ENCODE measurements at places on chromosomes 11 and 22.

GRCh38 chr11:64963072-64963631 lies 8.8 kb downstream of the MAJIN start:
- DNase-seq: no peak

DNA sequence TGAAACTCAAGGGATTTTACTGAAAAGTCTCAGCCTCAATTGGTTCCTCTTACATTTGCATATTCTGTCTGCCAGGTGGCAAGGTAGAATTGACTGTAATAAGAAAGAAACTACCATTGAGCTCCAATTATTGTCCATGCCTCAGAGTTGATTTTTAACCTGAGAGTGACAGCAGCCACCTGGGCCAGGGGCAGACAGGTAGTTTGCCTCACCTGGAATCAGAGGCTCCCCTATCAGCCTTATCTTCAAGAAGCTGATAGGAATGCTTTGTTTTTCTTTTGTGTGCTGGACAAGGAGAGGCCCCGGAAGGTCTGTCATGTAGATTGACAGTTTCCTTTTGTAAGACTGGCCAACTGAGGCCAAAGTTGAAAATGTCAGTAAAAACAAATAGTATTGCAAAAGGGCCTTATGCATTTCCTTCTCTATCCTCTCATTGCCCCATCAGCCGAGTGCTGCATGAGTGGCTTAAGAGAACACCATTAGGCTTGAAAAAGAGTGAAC lies 34.1 kb downstream of the CD44 start:
- DNase-seq: no peak

GRCh38 chr22:22195265-22196017 lies 49.1 kb upstream of the VPREB1 start:
- DNase-seq: peak; percentile 83

DNA sequence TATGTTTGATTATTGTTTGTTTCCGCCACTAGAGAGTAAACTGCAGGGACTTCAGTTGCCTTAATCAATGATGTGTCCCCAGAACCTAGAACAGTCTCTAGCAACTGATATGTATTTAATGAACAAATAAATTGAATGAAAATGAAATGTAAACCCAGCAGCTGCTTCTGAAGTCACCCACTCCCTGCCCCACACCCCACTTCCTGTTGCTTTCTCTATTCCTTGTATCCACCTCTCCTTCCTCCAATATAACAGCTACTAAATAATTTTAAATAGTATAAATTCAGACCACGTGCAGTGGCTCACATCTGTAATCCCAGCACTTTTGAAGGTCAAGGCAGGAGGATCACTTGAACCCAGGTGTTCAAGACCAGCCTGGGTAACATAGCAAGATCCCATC lies 15.8 kb downstream of the MYH9 start:
- DNase-seq: no peak

GRCh38 chr11:10107497-10107896 lies 186.5 kb downstream of the SBF2 start:
- DNase-seq: no peak

DNA sequence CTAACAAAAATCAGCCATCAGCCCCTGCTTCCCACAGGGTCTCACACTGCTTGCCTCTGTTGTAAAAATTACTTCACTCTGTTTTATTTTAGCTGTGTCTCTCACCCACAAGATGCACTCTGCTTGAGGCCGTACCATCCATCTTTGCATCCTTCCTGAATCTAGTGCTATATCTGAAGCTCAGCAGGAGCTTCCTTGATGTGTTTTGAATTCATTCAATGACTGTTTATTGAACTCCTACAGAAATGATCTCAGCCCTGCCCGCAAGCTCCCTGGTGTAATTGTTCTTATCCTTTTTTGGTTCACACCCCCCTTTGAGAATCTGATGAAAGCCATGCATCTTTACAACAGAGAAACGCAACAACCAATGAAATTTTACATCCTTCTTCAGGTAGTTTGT lies 310.2 kb upstream of the ZC3H12C start:
- DNase-seq: no peak

- peak; percentile 93 for DNase-seq
Measured at GRCh38 chr22:20156611-20157429, 6.0 kb upstream of the CCDC188 start.

- no peak for DNase-seq
Measured at GRCh38 chr11:1303126-1303821, 6.2 kb downstream of the TOLLIP start.
